Bone marrow (tissue), 2 donors: ENCODE measurements at places on chromosomes 16 and 17.

GRCh38 chr17:16534236-16534635 is 34.8 kb downstream of the ZNF287 start:
- DNase-seq, result no peak

GRCh38 chr17:66777689-66778225 is 57.2 kb upstream of the CACNG5 start:
- no peak for DNase-seq

GRCh38 chr16:82651921-82652601 is 25.3 kb downstream of the CDH13 start:
- no peak for DNase-seq

DNA sequence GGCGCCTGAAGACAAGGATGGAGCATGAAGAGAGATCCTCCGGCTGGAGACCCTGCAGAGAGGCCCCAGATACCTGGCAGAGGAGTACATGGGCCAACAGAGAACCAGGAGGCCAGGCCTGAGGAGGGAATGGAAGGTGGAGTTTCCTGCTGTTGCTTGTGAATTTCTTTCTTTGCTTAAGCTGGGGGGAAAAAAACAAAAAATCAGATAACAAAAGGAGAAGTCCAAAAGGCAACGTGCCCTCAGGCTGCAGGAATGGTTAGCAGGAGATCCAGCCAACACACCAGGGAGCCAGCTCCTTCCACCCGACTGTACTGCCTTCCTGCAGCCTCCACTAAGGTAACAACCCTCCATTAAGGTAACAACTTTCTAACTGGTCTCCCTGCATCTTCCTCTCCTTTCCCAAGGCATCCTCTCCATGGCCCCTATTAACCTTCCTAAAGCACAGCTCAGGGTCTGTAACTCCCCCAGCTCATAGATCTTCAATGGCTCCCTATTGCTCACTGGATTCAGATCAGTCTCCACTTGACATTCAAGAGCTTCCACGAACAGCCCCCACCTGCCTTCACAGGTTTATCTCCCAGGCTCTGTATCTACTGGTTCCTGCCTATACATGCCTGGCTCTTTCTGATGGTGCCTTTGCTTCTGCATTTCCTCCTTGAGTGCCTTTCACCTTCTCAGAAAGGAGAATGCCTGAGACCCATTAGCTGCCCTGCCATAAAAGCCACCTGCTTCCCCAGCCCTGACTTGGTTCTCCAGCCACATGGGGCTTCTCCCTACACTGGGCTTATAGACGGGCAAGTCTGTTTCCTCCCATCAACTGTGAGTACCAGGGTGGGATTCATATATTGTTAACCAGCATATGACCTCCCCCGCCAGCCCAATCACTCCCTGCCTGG is 725 bp upstream of the ARL5C start:
- DNase-seq, result no peak

- DNase-seq, result no peak
These were observed 79.1 kb downstream of the GRIN2A start for GRCh38 chr16:10103118-10103517.

- no peak for DNase-seq
These were observed 102.1 kb upstream of the CHMP6 start for GRCh38 chr17:80889231-80890195.

- DNase-seq, result no peak
These were observed 203.8 kb upstream of the HSBP1 start for GRCh38 chr16:83603723-83604570.

GRCh38 chr17:14352136-14352535 is 51.3 kb downstream of the HS3ST3B1 start:
- DNase-seq, result no peak

DNA sequence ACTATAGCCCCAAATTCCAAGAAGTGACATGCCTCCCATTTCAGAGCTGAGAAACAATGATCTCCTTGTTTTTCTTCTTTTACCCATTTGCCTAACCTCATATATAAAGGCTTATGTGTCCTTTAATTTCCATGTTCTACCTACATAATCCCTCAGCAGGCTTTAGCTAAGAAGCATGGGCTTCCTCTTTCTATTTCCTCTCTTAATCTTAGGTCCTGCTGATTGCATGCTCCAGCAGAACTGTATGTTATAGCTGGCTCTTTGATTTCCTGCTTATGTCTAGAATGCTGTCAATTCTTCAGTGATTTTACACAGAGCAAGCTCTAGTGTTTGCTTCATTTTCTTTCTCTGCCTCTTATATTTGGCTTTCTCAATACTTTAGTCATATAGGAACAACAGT is 151.7 kb upstream of the COX10 start:
- DNase-seq, result peak; percentile 25

- no peak for DNase-seq
These were observed 1.2 kb upstream of the FDXR start for GRCh38 chr17:74873874-74874614.

- no peak for DNase-seq
These were observed 1.8 kb upstream of the CBX1 start for GRCh38 chr17:48102798-48103715.

GRCh38 chr17:48059125-48059668 is 11.0 kb downstream of the NFE2L1 start:
- DNase-seq, result no peak

DNA sequence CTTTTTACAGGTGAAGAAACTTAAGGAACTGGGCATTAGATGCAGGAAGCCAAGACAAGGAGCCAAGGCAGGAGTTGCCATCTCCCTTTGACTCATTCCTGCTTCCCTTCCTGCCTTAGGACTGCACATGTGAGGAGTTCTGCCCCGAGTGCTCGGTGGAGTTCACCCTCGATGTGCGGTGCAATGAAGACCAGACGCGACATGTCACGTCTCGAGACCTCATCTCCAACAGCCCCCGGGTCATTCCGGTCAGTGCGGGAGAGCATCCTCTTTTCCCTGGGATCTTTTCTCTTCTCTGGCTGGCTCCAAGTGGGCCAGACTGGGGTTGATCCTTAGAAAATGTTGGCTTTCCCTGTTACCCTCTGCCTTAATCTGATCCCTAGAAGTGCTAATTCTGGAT is 6.6 kb downstream of the POLR2C start:
- no peak for DNase-seq

GRCh38 chr17:8185582-8186445 is 4.2 kb downstream of the BORCS6 start:
- DNase-seq, result peak; percentile 92

GRCh38 chr17:1597861-1598342 is 30.7 kb downstream of the SLC43A2 start:
- no peak for DNase-seq

DNA sequence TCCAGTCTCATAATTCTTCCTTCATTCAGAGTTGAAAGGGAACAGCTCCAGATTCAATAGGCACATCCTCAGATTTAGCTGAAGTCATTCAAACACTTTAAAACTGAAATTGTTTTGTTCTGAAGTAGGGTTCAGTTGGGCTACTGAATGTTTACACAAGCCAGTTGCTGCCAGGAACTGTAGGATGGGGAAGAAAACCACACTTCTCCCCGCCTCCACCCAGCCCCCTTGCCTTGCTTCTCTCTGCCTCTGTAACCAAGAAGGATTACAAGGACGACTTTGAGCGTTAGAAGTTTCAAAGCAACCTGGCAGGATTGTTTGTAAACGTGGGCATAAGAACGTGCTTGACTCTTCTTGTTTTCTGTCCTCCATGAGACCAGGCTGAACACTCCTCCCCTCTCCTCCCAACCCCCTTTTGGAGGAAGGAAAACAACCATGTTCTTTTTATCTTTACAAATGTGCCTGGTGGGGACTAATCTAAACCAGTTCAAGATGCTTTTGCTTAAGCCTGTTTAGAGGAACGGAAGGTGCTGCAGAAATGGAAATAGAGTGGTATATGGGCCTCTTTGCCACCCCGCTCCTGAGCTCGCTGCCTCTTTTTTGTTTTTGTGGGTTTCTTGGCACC is 287.9 kb downstream of the FTO start:
- DNase-seq, result no peak
